Stimulated activated memory B cell treated with anti-CD40 and anti-IgM and Interleukin-4, amounts not matched to agents 10 μg/mL and 1 μg/mL and 100 μg/mL, for 72 hours (primary cell): ENCODE measurements at places on chromosomes 5 and 9.

- ATAC-seq: no peak
These were observed 122.0 kb downstream of the GALNT10 start for GRCh38 chr5:154312576-154312975.

DNA sequence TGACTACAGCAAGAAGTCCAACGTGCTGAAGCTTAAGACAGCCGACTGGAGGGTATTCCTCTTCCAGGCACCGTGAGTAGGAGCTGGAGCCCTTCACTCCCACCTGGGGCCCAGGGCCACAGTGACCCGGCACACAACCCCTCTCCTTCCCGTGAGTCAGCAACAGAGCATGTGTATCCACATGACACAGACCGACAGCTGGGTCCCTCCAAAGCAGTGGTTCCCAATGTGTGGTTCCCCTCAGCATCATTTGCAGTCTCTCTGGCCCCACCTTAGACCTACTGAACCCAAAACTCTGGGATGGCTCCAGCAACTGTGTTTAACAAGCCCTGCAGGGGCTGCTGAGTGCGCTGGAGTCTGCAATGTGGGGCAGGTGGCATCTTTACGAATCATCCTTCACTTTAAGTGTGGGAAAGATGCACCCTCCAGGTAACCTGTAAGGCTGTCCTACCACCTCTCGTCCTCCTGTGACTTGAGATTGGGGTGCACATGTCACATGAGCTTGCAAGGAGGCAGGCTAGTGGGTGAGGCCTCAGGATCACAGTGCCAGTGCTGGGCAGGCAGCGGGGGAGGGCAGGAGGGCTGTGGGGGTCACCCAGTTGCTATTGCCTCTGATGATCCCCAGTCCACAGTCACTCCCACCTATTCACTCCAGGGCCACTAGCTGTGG lies 42.2 kb downstream of the PSD2 start:
- ATAC-seq: no peak

- ATAC-seq: no peak
These were observed 20.1 kb downstream of the FBXL17 start for GRCh38 chr5:108361771-108362170.

DNA sequence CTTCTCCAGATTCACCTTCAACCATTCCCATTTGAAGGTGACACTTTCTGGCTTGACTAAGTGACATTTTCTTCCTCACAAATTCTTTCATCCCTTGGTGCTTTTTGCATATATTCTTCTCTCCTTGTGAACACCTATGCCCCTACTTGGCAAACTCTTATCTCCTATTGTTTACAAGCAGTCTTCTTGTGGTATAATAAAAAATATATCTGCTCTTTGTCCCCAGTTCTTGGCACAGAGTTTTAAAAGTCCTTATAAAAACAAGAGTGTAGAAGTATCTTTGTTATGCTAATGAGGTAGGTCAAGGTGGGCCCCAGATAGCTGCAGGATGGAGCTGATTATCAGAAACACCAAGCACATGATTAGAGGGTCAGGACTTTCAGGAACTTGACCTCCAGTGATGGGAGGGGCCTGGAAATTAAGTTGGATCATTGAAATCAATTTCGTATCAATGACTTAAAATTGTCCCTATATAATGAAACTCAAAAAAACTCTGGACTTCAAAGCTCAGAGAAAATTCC lies 38.0 kb downstream of the TMEM161B start:
- no peak for ATAC-seq

GRCh38 chr9:15423231-15423985 lies 732 bp downstream of the SNAPC3 start:
- no peak for ATAC-seq

GRCh38 chr5:137279521-137280231 lies 219.4 kb downstream of the SPOCK1 start:
- no peak for ATAC-seq

DNA sequence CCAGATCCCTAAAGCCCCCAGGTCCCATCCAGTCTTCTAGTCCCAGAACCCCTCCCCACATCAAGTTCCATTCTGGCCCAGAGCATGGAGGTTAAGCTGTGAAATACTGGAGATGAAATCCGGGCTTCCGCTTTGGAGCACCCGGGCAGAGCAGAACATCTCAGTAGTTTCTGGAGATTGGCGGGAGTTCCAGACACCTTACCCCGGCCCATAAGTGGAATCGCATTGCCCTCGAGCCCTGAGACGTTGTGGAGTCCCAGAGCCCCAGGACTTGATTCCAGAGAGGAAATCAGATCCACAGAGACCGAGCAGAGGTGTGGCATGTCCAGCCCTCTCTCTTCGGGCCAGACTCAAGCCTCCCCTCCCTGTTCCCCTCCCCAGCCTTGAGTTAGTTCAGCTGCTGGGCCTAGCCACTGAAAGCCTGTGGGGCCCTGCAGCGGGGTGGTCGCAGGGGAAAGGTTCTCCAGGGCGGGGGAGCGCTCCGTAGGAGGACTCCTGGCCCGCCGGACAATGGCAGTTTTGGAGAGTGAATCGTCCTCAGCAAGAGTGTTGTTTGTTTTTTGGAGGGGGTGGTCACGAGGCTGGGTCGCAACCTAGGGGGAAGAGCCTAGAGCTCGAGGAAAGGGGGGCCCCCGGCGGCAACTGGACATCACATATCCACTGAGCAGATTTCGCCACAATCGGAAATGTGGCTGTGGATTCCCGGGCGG lies 1.0 kb upstream of the PAX5 start:
- ATAC-seq: no peak

GRCh38 chr5:50786073-50786472 lies 119.6 kb downstream of the PARP8 start:
- ATAC-seq: no peak
